ENCODE measurements at places on chromosomes 7 and 10.
A peak's percentile ranks its signal among the peaks of the same experiment; 100 is the strongest.

- DNase-seq: peak; percentile 18
These were observed 103.1 kb upstream of the RPA3 start for GRCh38 chr7:7821517-7821916.

DNA sequence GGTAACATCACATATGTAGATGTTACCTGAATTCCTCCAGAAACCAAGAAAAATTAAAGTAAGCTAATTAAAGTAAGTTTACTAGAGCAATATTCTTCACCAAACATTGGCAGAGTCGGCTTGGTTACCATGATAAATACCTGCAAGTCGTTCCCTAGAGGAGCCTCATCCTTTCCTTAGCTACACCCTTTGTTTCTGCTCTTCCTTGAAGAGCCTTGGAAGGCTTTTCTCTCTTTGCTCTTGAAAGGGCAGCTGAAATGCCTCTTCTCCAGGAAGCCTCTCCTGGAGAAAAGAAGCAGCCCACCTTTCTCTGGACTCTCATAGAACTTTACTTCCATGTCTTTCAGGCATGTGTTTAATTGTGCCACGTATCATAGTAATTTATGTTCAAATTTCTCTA lies 34.9 kb upstream of the CALD1 start:
- DNase-seq: no peak

DNA sequence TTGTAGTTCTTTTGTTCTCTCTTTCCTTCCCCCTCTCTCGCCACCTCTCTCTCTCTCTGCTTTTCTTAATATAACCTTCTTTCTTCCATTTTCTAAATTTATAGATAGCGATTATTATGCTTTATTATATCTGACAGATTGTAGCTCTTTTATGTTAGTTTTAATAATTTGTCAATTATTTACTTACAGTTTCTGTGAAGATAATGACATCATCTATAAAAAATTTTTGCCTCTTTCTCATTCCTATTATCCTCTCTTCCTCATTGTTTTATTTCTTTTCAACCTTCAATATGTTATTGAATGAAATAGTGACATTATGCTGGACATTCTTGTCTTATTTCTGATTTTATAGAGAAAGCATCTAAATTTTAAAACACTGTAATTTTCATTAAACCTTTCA lies 469.6 kb upstream of the NRG3 start:
- no peak for DNase-seq

DNA sequence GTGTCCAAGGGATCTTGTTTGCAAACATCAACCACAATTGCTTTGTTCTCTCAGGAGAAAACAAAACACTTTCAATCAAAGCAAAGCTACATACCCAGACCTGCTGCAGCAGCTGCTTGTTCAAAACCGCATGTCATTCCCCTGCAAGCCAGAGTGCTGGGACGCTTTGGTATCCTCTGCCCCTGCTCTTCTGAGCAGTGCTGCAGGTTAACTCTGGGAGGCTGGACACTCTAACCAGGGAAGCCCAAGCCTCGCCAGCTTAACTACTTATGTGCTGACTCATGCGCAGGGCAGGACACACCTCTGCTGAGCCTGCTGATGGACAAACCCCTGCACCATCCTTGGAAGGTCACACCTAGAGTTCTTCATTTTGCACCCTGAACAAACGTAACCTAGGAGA lies 28.2 kb upstream of the ASAH2 start:
- no peak for DNase-seq

DNA sequence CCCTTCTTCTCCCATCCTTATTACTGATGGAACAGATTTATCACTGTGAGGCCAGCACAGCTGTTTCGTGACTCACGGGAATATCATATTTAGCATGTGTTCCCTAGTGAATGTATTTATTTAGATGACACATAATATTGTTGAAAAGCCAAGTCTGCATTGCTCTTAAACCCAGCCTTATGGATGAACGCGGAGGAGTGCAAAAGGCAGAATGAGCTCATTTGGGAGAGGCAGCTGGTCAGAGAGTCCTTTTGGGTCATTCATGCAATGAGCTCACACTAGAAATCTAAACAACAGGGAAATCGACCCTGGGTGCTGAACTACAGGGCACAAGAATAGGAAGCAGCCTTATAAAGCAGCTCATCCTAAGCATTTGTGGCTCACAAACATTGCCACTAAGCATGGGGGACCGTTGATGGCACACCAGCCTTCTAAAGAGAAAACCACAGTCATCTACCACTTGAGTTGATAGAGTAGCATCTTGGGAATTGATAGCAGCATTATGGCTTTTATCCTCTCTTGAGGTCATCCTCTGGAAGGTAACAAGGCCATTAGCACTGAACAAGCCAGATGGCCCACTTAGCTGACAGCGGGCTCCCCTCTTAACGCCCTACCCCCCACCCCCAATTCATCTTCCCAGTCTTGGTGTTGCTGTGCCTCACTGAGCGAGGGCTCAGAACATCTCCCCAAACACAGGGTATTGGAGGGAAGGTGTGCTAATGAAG lies 32.9 kb upstream of the SDK1 start:
- DNase-seq: peak; percentile 72

DNA sequence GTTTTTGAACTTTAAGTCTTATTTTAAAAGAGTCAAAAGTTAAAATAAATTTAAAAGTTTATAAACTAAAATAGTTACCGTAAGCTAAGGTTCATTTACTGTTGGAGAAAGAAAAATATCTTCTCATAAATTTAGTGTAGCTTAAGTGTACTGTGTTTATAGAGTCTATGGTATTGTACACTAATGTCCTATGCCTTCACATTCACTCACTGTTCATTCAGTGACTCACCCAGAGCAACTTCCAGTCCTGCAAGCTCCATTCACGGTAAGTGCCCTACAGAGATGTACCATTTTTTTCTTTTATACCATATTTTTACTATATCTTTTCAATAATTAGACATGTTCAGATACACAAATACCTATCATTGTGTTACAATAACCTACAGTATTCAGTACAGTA lies 97.6 kb downstream of the PTN start:
- no peak for DNase-seq

DNA sequence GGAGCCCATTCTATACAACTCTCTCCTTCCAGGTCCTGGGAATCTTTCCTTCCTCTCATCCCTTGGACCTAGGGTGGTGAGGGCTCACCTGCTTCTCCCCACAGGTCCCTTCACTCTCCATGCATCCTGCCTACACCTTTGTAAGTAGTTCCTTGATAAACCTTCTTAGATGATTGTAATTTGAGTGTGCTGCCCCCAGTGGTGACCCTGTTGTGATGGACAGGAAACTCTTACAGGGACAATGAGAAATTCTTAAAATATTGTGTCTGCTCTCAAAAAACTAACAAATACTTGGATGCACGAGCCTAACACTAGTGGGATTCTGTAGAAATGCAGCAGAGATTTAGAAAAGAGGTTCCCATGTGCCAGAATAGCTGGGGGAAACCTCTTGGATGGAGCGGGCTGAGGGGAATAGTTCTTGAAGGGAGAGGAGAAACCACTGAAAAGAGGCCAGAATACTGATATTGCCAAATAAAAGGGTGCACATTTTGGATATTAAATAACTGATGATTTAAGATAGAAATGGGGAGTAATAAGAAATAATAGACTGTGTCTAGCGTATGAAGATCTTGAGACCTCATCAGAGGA lies 6.7 kb upstream of the PAXIP1 start:
- DNase-seq: no peak

GRCh38 chr10:24690961-24691512 lies 32.6 kb downstream of the ARHGAP21 start:
- no peak for DNase-seq

DNA sequence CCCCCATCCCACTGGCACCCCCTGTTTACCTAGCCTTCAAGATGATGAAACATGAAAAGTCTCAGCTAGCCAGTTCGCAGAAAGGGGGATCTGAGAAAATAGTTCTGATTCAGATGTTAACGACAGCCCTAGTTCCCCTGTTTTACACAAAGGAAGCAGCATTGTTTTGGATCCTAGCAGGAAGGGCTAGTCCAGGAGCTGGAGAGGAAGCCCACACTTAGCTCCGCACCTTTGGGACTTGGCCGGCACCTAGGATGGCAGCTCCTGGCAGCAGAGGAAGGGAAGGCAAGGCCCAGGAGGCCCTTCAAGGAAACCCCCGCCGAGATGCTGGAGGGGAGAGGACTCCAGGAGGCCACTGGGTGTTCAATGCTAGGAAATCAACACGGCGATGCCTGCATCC lies 29.0 kb upstream of the MGMT start:
- DNase-seq: no peak

All from glutamatergic neuron (in vitro differentiated cells).